ENCODE measurements at places on chromosomes 11 and 22.

GRCh38 chr22:40453671-40454070 lies 83.3 kb downstream of the SGSM3 start:
- no peak for DNase-seq

- no peak for DNase-seq
These were observed 4.9 kb downstream of the LMO1 start for GRCh38 chr11:8258784-8259183.

- DNase-seq: no peak
These were observed 46.5 kb downstream of the PISD start for GRCh38 chr22:31615491-31615860.

GRCh38 chr11:77064648-77065217 lies 2.0 kb upstream of the CAPN5 start:
- no peak for DNase-seq

DNA sequence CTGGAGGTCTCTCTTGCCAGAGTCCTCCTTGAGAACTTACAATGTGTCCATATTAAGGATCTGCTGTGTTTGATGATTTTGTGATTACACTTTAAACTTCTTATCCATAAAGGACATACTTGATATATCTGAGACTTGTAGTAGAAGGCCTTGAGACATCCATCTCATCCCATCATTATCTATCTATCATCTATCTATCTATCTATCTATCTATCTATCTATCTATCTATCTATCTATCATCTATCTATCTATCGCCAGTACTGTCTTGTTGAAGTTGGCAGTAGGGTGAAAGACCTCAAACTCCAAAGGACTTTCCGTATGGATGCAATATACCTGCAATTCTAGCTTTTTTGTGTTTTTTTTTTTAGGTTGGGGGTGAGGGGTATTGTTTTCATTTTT lies 2.5 kb upstream of the EHF start:
- no peak for DNase-seq

GRCh38 chr11:59368238-59369022 lies 9.7 kb downstream of the OR5AN1 start:
- DNase-seq: no peak

DNA sequence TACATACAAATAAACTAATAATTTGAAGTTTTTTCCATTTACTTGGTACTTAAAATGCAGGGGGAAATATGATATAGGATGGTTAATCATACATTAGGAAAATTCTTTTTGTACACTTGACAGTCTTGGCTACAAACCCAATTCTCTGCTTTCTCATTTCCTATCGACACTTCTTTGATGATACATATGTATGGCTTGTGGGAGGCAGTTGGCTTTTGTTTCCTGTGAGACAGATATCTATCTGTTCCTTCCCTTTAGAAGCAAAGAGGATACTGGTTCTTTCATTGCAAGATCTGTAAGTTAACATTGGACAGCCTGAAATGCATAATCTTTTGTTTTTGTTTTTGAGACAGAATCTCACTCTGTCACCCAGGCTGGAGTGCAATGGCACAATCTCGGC lies 47.9 kb upstream of the ADORA2A start:
- DNase-seq: no peak

Data from GM12892 (cell line).